Cardiac fibroblast (primary cell): ENCODE measurements at places on chromosomes 16 and 17.

DNA sequence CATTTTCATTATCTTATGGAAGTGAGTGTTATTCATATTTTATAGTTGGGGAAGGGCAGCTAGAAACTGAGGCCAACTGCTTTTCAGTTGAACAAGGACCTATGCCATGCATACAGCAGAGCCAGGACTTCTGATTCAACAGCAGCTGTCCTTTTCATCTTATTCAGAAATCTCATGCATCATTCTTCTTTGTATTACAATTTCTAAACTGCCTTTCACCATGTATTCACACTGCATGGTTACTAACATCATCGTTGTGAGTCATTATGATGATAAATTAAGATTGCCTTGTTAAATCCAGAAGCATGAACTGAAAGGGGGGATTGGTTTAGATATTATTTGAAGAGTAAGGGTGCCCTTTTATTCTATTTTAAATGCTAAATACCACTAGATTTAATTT is 1470.1 kb upstream of the GOT2 start:
- peak; percentile 18 for DNase-seq

GRCh38 chr16:2854700-2855309 is 3.2 kb downstream of the PRSS22 start:
- DNase-seq: no peak

GRCh38 chr17:16980813-16981731 is 9.2 kb upstream of the TNFRSF13B start:
- DNase-seq: peak; percentile 29

DNA sequence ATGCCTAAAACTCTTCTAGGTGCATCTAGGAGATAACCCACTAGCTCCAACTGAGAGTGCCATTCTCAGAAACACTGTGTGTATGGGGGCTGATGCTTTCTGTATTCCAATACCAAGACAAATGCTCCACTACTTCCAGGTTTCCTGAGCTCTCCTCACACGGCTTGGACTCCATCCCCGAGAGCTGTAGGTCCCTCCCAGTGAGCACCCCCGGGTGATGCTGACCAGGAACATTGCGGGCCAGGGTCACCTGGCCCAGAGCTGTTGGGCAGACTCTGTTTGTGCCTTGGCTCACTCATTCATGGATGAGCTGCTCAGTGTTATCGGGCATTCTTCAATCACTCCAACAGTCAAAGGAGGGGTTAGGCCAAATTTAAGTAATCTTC is 7.0 kb downstream of the CUEDC1 start:
- no peak for DNase-seq

DNA sequence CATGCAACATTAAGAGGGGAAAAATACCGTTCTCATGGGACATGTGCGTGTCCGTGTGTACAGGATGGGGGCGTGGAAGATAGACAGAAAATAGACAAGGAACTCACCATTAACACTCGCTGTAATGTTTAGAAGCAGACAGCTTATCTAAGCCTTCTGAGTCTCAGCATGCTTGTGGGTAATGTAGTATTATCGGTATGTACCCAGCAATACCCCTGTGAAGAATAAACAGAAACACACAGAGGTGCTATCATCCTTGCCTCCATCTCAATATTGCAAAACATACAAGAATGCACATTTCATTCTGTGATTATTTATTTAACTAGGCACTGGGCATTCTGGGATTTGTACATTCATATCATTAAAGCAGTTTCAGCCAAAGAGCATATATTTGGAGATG is 42.0 kb upstream of the RBFOX1 start:
- DNase-seq: no peak

- peak; percentile 72 for DNase-seq
These were observed 1.3 kb upstream of the RAB40C start for GRCh38 chr16:588639-588888.

GRCh38 chr16:1444730-1445517 is 568 bp upstream of the CCDC154 start:
- no peak for DNase-seq
